ENCODE measurements at places on chromosomes 1 and 21.
A peak's percentile ranks its signal among the peaks of the same experiment; 100 is the strongest.

- no peak for DNase-seq
Measured at GRCh38 chr1:31399976-31400375, 13.0 kb upstream of the SERINC2 start.

GRCh38 chr1:44545961-44546360, 128.3 kb downstream of the TMEM53 start:
- DNase-seq, result no peak

DNA sequence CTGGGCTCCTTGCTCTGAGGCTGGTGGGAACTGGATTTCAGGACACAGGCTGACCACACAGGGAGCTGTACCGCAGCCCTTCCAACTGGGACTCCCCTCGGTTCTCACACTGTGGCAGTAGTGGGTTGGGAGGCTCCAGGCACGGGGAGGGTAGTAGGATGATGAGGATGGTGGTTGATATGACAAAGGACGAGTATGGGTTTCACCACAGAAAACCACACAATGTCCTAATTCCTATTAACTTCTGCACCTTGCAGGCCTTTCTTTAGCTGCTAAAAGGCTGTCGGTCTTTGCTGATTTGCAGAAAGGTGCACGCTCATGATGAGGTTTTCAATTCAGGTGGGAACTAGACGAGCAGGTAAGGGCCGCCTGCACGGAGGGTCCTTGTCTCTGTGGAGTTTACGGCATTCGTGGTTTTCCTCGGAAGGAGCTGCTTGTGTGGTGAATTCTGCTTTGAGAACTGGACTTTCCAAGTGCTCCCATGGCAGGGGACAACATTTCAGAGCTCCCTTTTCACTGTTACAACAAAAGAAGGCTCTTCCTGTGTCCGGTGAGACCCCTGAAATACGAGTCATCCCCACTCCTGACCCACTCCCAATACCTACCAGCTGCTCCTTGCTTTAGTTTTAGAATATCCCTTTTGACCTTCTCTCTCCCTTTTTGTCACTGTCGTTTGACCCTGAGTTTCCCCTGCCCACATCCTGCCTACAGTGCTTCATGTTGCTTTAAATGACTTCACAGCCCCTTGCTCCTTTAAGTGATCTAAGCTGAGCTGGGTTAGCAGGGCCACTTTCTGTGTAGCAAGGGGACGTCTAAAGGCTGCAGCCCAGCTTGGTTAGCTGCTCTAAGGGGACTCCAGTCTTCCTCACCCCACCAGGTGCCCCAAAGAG, 125.1 kb downstream of the MRPS6 start:
- DNase-seq, result no peak

DNA sequence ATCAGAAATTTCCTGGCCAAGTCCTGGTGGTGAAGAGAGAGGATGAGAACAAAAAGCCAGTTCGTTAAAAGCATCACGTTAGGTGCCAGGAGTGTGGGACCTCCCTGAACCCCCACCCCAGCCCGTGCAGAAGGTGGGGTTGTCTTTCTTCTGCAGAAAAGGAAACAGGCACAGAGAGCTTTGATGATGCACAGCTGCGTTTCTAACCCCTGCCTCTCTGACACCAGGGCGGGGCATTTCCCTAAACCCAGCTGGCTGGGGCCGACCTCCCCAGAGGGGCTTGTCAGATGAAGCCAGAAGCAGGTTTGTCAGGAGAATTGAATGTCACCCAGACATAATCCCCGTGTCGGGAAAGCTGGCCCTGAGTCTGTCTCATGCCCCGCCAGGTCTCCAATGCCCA, 189.3 kb upstream of the EDN2 start:
- no peak for DNase-seq

GRCh38 chr1:190708418-190709057, 230.9 kb upstream of the BRINP3 start:
- DNase-seq, result no peak

GRCh38 chr1:178521241-178521640, 8.3 kb downstream of the TEX35 start:
- no peak for DNase-seq

GRCh38 chr1:202162047-202162417, 1.6 kb upstream of the PTPN7 start:
- no peak for DNase-seq

DNA sequence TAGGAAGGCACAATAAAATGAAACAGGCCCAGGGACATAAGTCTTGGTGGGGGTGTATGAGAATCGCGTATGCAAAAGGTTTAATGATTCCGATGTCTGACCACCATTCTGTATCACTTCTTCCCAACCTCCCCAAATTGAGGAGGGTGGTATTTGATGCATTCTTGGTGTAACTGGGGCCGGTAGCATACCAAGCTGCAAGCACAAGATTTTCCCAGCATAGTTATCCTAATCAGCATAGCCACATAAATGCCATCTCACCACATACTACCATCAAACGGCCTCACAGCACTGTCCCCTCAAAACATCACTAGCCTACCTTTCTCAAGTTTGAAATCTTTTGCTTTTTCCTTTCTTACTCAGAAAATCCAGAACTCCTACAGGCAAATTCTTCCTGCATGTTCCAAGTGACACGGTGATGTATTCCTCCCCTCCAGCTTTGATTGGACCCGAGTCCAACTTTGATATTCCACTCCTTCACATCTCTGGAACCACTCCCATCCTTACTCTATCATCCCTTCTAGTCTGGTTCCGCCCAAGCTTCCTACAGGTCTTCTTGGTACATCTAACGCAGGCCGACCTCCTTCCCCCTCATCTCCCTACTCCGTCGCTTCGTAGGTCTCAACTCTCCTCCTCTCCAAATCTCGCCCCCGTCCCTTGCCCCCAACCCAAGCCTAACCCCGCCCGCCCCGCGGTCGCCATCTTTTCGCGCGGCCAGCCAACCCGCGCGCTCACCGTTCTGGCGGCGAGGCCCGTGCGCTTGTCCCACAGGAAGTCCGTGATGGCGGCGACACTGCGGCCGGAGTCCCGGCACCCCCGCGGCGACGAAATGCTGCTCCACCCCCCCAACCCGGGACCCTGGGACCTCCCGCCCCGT, 600 bp downstream of the CLK2 start:
- DNase-seq, result peak; percentile 57

- no peak for DNase-seq
Measured at GRCh38 chr1:53112271-53112774, 30.1 kb downstream of the SLC1A7 start.

- DNase-seq, result peak; percentile 79
Measured at GRCh38 chr1:47175227-47175934, 14.5 kb downstream of the PDZK1IP1 start.

DNA sequence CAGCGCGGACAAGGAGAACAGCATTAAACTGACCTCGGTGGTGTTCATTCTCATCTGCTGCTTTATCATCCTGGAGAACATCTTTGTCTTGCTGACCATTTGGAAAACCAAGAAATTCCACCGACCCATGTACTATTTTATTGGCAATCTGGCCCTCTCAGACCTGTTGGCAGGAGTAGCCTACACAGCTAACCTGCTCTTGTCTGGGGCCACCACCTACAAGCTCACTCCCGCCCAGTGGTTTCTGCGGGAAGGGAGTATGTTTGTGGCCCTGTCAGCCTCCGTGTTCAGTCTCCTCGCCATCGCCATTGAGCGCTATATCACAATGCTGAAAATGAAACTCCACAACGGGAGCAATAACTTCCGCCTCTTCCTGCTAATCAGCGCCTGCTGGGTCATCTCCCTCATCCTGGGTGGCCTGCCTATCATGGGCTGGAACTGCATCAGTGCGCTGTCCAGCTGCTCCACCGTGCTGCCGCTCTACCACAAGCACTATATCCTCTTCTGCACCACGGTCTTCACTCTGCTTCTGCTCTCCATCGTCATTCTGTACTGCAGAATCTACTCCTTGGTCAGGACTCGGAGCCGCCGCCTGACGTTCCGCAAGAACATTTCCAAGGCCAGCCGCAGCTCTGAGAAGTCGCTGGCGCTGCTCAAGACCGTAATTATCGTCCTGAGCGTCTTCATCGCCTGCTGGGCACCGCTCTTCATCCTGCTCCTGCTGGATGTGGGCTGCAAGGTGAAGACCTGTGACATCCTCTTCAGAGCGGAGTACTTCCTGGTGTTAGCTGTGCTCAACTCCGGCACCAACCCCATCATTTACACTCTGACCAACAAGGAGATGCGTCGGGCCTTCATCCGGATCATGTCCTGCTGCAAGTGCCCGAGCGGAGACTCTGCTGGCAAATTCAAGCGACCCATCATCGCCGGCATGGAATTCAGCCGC, 2.5 kb downstream of the S1PR1 start:
- no peak for DNase-seq

- no peak for DNase-seq
Measured at GRCh38 chr1:3921765-3922164, 21.7 kb upstream of the C1orf174 start.

DNA sequence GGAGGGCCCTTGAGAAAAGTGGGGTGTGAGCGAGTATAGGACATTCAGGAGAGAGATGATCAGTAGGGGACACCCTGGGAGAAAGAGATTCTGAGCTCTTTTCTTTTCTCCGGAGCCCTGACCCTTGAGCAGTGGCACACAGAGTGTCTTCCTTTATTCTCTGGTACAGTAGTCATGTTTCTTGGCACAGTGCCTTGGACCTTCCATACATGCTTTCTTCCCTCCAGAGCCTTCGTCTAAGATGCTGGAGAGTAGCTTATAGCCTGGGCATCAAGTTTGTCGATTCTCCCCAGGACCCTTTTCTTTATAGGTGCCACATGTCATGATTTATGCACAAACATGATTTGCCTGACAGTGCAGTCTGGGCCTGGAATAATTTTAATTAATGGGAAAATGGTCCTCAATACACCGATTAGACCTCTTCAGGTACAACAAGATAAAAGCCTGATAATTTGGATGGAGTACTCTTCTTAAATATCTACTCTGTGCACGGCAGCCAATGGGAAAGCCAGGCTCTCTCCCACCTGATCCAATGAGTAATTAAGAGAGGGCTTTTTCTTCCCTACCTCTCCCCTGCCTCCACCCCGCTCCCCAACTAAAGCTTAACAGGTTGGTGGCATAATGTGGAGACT, at the start of gene TBX19:
TSS of gene TBX19 (plus strand) at position 582 of the 632 bp plus-strand sequence. CDS start 214 bp downstream, outside the sequence.
- DNase-seq, result no peak

GRCh38 chr21:46439906-46440305, 18.8 kb upstream of the DIP2A start:
- DNase-seq, result no peak

- DNase-seq, result no peak
Measured at GRCh38 chr1:183228347-183229220, 42.5 kb downstream of the LAMC2 start.

GRCh38 chr21:18245464-18245967, 883 bp downstream of the CHODL start:
- peak; percentile 16 for DNase-seq

DNA sequence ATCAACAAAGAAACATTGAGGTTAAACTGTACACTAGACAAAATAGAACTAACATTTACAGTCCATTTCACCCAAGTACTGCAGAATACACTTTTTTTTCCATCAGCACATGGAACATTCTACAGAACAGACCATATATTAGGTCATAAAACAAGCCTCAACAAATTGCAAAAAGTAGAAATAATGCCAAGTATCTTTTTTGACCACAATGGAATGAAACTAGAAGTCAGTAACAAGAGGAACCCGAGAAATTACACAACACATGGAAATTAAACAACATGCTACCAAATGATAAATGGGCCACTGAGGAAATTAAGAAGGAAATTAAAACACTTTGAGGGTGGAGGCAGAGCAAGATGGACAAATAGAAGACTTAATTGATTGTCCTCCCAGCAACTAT, 8.4 kb upstream of the C1orf185 start:
- no peak for DNase-seq

DNA sequence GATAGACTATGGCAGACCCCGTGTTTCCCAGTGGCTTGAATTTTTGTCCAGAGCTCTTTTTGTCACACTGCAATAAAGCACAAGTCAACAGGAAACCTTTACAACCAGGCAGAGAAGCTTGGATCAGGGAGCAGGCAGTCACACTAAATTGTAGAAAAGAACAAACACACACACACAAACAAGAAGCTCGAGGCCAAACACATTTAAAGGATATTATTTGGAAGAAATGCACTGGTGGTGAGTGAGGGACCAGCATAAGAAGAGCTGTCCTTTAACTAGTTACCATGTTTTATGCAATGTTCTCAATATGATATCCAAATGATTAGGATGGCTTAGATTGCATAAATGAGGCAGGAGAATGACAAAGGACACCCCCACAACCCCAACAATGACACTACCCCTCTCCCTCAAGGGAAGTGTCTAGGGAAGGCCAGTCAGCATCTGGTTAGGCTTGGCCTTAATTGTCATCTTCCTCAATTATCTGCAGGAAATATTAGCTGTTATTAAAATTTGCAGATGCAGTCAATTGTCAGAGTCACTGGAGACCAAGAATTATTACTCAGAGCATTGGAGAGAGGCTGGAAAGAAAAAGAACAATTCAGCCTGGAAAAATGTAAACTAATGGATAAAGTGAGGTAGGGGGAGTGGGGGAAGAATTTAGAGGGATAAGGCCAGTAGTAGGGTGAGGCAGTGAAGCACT, 35.3 kb downstream of the DDR2 start:
- DNase-seq, result no peak

DNA sequence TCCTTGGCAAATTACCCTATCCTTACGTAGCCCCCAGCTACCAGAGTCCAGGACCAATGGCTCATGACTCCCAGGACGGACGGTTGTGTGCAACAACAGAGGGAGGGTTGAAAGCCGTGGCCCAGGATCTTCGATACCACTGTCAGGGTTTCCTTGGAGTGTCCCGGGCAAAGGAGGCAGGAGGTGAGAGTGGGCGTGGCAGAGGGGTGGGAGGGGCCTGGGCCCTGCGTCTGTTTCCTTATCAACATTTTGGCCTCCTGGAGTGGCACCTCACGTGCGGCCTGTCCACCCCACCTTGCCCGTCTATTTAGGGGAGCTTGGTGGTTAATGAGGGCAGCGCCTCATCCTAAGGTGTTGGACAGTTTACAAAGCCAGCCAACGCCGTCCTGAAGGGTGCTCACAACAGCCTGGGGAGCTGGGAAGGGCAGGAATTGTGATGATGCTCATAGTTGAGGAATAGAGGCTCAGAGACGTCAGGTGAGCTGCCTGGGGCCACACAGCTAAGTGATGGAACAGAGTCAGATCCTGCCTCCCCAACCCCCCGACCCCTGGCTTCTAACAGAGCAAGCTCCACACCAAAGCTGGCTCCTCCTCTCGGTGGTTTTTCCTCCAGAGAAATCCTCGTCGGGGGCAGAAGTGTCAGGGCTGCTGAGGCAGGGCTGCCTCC, 17.4 kb upstream of the ARHGEF10L start:
- no peak for DNase-seq

DNA sequence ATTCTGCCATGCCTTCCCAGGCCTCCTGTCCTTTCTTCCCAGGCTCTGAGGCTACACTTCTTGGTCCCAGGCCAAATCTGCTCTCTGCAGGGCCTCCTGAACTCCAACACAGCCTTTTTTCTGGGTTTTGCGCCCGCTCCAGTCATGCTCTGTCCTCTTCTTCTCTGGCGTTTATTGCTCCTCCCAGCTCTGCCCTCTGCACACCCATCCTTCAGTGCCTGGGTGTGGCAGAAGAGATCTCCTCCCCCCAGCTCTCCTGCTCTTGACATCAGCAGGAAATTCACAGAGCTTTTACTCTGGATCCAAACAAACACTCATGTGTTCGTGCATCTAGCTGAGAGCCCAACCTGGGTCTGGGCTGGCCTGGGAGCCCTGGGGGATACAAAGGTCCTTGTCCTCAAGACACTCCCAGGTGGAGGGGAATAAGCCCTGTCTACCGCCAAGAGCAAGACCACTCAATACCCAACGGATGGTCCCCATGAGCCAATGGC, 22.9 kb upstream of the EPS8L3 start:
- DNase-seq, result no peak

- no peak for DNase-seq
Measured at GRCh38 chr1:44326821-44327465, 28.1 kb downstream of the ERI3 start.

All from endothelial cell (in vitro differentiated cells).